ENCODE measurements at places on chromosomes 2 and 18.

DNA sequence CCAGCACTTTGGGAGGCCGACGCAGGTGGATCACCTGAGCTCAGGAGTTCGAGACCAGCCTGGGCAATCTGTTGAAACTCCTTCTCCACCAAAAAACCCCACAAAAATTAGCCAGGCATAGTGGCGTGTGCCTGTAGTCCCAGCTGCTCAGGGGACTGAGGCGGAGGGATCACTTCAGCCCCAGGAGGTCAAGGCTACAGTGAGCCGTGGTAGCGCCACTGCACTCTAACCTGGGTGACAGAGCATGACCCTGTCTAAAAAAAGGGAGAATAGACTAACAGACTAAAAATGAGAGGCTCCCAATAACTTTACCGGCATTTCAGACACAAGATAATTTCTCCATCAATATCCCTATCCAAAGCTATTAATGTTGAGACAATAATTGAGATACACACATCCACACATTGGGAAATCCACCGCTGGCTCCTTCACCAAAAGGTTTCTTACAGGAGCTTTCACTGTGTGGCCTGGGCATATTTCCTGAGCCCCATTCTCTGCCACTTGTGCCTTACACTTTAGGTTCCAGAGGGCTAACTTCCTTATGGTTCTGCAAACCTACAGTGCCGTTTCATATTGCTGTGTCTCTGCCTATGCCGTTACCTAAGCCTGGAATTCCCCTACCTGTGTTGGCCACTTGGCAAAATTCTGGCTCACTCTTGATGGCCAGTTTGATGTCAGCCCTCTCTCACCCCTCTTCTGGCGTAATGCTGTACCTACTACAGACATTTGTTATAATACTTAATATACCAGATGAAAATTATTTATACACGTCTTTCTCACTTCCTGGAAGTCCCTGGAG is 115.8 kb upstream of the ZFP36L2 start:
- DNase-seq, result no peak

DNA sequence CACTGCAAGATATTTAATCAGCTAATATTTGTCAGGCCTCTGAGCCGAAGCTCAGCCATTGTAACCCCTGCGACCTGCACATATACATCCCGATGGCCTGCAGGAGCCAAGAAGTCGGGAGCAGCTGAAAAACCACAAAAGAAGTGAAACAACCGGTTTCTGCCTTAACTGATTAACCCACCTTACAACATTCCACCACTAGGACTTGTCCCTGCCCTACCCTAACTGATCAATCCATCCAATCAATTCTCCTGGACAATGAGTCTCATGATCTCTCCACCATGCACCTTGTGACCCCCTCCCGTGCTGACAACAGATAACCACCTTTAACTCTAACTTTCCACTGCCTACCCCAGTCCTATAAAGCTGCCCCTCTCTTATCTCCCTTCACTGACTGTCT is 945.4 kb upstream of the GYPC start:
- DNase-seq, result no peak

- DNase-seq, result no peak
Observed at GRCh38 chr18:37383846-37384595, 181.6 kb downstream of the CELF4 start.

DNA sequence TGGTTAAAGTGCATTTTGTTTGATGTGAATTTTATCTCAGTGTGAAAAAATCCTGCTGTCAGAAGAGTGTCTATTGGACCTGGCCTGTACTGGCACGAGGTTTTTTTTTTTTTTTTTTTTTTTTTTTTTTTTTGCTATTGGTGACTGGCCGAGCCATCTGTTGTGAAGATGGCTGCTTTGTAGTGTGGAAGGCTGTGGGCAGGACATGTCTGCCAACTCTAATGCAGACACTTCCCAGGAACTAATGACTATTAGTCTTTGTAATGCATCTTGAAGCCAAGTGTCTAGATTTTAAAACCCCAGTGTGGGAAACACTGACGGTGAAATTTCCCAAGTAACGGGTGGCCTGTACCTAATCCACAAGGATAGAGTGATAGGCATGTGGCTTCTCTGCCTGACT is 34.3 kb downstream of the ZAP70 start:
- peak; percentile 39 for DNase-seq

GRCh38 chr2:60972889-60973656 is 44.4 kb upstream of the PEX13 start:
- DNase-seq, result no peak

DNA sequence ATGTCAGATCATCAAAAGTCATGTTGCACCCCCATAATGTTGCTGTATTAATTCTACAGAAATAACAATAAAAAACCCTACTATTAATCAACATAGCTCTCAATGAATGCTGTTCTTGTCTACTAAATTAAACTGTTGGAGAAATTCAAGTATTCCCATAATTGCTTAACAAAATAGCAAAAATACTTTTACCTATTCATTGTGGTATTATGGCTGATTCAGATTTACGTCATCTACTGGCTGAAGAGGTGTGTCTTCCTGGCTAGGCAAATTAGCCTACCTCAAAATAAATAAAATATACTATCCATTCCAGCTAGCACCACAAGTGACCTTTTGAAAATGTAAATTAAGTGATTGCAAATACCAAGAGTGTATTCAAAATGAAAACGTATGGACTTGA is 249.4 kb downstream of the MEIS1 start:
- peak; percentile 16 for DNase-seq

DNA sequence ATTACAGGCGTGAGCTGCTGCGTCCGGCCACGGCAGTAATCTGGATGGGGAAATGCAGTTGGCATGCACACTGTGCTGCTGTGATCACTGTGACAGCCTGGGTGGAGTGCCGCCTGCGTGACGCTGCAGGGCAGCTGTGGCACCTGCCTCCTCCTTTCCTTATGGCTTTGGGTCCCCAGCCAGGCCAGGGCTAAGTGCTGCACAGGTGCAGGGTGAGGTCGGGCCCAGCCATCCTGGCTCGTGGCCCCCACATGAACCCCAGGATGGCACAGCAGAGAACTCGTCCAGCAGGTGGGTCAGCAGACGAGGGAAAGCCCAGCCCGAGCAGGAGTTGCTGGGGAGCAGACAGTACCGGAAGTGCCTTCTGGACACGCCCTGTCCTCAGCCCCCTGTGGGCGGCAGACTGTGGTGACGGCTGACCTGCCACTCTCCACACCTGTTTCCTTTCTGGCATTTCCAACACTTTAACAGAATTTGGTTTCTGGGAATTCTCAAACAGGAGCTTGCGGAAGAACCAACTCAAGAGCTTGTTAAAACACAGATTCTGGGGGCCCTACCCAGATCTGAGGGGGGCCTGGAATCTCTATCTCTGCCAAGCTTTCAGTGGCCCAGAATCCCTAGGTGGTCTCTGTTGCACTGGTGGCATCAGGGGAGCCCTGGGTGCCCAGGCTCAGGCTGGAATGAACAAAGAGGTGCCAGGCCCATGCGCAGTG is 16.9 kb downstream of the HS1BP3 start:
- DNase-seq, result no peak

GRCh38 chr2:159077869-159078268 is 109.4 kb downstream of the TANC1 start:
- DNase-seq, result no peak

DNA sequence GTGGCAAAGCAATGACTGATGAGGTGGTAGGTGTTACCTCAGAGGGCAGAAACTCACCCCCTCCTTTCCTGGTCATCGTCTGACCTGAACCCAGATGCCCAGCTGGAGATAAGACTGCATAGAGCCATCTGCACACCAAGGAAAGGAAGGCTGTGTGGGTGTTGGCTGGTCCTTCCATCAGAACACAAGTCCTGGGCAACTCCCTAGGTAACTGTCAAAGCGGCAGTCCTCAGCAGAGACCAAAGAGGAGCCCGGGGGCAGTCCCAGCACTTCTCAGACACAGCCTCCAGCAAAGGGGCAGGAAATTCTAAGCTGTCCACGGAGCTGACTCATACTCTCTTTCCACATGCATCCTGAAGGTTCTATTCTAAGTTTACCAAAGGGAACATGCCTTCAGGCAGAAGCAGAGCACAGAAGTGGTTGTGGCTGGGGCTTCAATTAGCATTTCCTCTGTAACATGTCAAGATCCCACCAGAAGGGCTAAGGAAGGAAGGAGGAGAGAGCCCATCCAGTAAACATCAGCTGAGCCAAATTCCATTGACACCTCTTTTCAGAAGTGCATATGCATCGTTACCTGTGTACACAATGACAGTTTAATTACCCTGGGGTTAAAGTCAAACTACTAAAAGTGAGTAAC is 54.7 kb downstream of the SPRED2 start:
- DNase-seq, result peak; percentile 80

DNA sequence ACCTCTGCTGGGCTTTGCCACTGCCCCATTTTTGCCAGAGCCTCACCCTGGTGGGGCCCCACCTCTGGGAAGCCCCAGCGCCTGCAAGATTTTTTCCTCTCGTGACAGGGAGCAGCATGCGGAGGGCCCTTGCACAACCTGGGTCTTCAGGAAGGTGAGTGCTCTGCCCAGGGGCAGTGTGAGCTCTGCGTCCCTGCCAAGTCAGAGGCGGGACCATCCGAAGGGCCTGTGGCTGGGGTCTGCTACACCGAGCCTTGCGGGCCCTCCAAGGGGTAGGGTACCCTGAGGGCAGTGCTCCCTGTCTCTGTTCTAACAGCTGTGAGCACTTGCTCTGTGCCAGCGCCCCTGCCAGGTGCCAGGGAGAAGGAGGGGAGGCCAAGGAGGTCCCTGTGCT is 5.8 kb upstream of the ODC1 start:
- no peak for DNase-seq

- peak; percentile 37 for DNase-seq
Observed at GRCh38 chr2:224909885-224910573, 132.2 kb downstream of the DOCK10 start.

DNA sequence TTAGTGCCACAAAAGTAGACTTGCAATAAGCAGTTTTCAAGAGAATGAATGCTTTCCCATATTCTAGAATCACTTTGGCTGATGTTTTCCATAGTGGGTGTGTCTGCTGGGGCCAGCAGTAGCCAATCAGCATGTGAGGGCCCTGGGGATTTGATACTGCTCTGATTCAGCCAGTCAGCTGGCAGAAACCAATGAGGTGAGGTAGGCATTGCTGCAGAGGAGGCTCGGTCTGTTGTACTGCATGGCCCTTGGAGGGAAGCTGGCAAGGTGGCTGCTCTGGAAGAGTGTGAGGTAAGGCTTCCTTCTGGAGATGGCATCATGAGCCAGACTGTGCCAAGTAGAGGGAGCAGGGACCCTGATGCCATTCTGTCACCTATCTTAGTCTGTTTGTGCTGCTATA is 22.7 kb downstream of the TMEM87B start:
- DNase-seq, result no peak

GRCh38 chr2:92326-92725 is 46.0 kb upstream of the FAM110C start:
- DNase-seq, result no peak

- peak; percentile 72 for DNase-seq
Observed at GRCh38 chr2:43024515-43025011, 201.8 kb downstream of the ZFP36L2 start.

- no peak for DNase-seq
Observed at GRCh38 chr18:11570073-11570588, 39.3 kb upstream of the SLC35G4 start.

DNA sequence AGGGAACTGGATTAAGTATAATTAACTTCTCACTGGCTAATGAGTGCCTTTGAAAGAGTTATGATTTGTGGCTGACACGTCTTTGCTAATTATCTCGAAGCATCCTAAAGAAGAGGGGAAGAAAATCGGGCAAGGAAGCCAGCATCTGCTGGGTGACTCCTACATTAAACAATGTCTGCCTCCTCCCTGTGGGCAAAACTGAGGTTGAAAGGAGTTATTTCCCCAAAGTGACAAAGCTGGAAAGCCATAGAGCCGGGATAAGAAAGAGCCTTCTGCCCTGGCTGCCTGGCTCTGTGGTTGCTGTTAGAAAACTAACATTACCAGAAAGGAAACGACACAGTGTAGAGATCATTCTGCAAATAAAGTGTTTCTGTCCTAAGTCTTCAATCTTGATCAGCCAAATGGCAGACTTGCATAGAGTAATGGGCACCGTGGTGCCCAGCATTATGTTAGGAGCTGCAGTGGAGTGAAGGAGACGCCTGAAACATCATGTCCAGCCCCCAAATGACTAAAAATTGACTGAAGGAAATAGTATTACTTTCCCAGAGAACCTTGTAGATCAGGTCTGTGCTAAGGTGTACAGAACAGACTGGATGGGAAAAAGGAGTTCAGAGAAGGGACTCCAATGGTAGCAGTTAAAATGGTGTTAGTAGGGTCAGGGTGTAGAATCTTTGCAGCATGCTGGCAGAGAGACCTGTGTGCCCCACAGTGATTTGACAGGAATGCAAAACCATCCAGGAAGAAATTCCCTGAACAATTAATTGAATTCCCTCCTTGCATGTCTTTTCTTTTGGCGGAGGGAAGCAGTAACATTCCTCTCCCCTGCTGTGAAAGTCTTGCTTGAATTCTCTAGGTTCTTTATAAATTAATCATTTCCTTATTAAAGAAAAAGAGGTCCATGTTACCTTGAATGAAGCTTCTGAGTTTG is 44.4 kb downstream of the ALPK2 start:
- peak; percentile 93 for DNase-seq

GRCh38 chr2:10452956-10453904 is 5.1 kb upstream of the ODC1 start:
- DNase-seq, result no peak

DNA sequence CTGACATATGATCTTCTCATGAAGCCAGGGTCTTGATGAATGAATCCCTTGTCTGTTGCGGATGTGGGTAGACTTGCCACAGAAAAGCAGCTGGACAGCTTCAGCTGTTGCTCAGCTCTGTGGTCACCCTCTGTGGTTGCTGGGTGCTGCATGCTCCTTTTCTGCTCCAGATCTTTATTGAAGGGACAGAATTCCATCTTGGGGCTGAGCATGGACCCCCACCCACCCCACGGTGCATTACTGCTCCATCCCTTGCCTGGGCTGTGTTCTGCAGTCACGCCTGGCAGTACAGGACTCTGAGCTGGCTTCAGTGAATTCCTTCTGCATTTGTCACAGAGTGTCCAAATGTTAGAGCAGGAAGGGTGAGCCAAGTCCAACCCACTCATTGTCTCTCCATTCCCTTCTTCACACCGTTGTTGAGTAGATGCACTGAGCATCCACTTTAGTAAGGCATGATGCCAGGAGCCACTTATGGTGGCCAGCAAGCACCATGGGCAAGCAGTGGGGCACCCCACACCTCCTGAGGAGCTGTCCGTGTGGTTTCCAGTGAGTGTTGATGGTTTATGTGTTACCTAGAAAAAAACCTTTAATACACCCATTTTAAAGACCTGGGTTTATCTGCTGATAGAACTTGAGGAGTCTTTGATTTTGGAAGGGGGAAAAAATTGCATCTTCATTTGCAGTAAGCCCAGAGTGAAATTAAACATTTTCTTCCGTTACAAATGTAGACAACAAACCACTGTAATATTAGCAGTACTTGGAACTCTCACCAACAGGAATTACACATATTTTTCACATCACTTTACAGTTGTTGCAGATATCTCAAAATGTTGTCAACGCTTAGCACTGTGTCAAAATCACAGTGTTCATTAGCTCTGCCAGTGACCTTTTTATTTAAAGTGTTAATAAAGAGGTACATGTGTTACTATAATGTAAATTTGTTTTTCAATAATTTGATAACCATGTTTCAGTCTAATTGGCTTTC is 14.7 kb upstream of the ITGB6 start:
- peak; percentile 94 for DNase-seq
